ENCODE measurements at places on chromosomes 1 and 21. TPM values are rescaled to one million over a fixed set of nuclear protein-coding genes. Genes with fewer than 3 reads are reported as not detected.
A peak's percentile ranks its signal among the peaks of the same experiment; 100 is the strongest.

The ABCG1 gene
- 3.8 TPM for total RNA-seq

The NCF2 gene
- total RNA-seq = 4.6 TPM

The C2CD2 gene
- 4.3 TPM for total RNA-seq

The TBX19 gene
- total RNA-seq = 0.91 TPM

DNA sequence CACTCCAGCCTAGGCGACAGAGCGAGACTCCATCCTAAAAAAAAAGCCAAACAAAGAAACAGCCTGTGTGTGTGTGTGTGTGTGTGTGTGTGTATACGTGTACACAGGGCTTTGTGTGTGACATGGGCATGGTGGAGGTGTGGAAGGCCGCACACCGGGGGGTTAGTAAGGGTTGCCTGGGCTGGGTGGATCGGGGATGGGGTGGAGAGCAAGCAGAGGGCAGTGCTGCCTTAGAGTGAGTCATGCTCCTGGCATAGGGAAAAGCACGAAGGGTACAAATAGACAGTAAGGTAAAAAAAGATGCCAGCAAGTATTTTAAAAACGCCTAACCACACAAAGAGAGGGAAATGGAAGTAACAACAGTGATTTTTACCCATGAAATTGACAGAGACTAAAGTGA lies 6.2 kb downstream of the PRMT2 start:
- no peaks in the 10 kb centered on the region for H3K27me3 ChIP-seq
- H3K27ac ChIP-seq = no peak overlapping the region
- peaks cover 38% of the 10 kb centered on the region for H3K36me3 ChIP-seq
- no peak overlapping the region for H3K4me3 ChIP-seq

- no peak overlapping the region for H3K27ac ChIP-seq
- no peaks in the 10 kb centered on the region for H3K36me3 ChIP-seq
- no peak for DNase-seq
- H3K4me3 ChIP-seq = no peak overlapping the region
- no peaks in the 10 kb centered on the region for H3K27me3 ChIP-seq
Measured at GRCh38 chr1:53129891-53130597, 12.4 kb downstream of the SLC1A7 start.

- no peak overlapping the region for H3K27ac ChIP-seq
- H3K4me1 ChIP-seq = no peaks in the 10 kb centered on the region
- no peaks in the 10 kb centered on the region for H3K27me3 ChIP-seq
- H3K4me3 ChIP-seq = no peak overlapping the region
Measured at GRCh38 chr1:15107911-15108310, 45.6 kb upstream of the TMEM51 start.

- H3K4me1 ChIP-seq = no peaks in the 10 kb centered on the region
- H3K27ac ChIP-seq = no peak overlapping the region
- H3K4me3 ChIP-seq = no peak overlapping the region
- no peak for DNase-seq
- H3K27me3 ChIP-seq = no peaks in the 10 kb centered on the region
- H3K36me3 ChIP-seq = no peaks in the 10 kb centered on the region
Measured at GRCh38 chr1:209319549-209319948, 264.0 kb upstream of the CAMK1G start.

- H3K27ac ChIP-seq = no peak overlapping the region
- DNase-seq = peak; percentile 7
- H3K27me3 ChIP-seq = no peaks in the 10 kb centered on the region
- H3K4me3 ChIP-seq = no peak overlapping the region
- peaks cover 42% of the 10 kb centered on the region for H3K4me1 ChIP-seq
Measured at GRCh38 chr1:206797534-206798383, 25.5 kb upstream of the IL10 start.

DNA sequence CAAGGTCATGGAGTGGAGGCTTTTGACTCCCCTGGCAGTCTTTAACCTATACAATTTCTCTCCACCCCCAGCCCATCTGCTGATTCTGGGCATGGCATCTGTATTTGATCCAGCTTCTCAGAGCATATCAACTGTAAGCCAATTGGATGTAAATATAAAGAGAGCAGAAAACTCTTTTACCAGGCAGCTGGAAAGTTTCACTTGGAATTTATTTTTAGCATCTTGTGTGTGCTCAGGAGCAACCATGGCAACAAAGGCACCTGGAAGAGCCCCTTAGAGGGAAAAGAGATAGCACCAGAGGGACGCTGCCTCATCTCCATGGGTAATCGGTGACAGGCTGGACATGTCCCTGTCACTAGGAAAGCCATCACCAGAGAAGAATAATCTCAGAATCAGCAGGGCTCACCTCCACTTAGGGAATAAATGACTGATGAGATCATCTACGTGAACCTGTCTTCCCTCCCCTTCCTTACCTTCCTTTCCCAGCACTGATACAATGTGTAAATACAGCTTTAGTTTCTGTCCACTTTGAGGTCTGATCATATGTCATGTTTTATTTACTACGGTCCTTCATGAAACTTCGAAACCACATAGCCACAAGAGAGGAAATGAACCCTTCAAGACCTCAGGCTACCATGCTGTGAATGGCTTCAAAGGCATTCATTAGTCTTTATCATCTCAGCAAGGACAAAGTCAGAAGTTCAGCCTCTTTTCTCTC lies 25.3 kb upstream of the SIPA1L2 start:
- H3K36me3 ChIP-seq = no peaks in the 10 kb centered on the region
- no peak overlapping the region for H3K4me3 ChIP-seq
- no peaks in the 10 kb centered on the region for H3K4me1 ChIP-seq
- DNase-seq = no peak
- H3K27me3 ChIP-seq = no peaks in the 10 kb centered on the region

DNA sequence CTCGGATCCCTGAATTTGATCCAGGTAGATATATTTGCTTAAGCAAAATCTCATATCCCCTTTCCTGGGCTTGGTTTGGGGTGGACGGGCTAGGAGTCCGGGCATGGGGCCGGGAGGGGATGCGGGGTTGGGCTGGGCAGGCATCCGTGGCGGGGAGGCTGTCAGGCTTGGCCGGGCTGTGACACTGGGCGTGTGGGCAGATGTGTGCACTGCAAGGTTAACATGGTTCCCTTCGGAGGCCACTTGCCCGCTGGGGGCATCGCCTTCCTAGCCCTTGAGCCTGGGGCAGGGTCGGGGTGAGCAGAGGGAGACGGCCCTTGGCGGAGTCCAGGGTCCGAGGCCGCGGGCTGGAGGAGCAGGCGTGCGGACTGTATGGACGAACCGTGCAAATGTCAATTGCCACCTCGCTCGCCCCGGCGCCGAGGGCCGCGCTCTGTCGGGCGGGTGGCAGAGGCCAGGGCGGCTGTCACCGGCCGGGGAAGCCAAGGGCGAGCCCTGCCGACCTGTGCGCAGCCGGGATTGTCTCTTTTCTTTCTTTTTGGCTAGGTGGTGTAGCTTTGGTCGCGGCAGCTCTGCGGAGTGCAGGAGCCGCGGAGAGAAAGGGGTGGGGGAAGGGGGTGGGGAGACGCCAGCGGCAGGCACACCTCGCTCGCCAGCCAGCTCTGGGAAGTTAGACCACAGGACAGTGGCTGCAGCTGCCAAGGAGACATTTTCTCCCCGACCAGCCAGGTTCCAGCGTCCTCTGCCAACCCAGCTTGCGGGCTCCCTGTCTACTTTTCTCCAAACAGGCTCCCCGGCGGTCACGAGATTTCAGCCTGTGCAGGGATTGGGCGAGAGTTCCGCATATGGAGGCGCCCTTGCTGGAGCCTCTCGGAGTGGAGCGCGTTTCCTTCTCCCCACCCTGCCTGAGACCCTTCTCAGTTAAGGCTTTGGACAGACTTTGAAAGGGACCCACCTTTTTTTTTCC lies 1.3 kb downstream of the RCOR3 start:
- peak overlapping the region; percentile 72 for H3K27ac ChIP-seq
- H3K4me3 ChIP-seq = peak overlapping the region; percentile 91
- H3K27me3 ChIP-seq = no peaks in the 10 kb centered on the region
- peaks cover 13% of the 10 kb centered on the region for H3K4me1 ChIP-seq
- peak; percentile 73 for DNase-seq
